ENCODE measurements at places on chromosomes 2 and 18.

DNA sequence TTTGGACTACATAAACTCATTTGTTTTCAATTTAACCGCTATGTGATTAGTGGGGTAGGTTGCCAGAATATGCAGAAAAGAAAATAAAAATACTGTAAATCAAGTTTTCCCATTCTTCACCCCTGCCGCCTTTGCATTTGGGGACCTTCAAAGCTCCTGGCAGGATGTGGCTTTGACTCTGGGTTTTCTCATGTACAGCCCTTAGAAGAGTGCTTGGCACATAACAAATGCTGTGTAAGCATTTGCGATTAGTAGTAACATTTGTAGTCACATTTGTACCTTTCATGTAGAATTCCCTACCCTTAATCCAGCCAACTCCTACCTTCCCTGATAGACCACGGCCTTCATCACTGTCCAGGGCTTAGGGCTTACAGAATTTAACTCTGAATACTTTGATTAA, 262.6 kb downstream of the MREG start:
- DNase-seq, result no peak

DNA sequence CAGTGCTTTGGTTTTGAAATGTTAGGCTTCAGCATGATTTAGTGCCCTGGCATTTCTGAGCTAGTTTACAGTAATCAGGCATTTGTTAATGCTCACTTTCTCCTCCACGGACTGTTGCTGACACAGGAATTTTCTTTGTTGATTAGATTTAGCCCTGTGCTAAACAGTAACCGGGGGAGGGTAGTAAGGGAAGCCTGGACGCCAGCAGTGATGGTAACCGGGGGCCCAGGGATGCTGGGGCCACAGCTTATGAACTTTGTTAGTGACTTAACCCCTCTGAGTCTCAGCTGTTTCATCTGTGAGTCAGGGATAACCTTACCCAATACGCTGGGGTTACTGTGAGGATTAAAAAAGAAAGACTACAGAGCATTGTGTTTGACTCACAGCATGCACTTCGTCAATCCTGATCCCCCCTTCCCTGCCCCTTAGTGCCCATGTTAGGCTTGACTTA, 33.5 kb downstream of the KLHL29 start:
- no peak for DNase-seq

- DNase-seq, result no peak
These were observed 162.2 kb downstream of the AFF3 start for GRCh38 chr2:99980176-99980575.

DNA sequence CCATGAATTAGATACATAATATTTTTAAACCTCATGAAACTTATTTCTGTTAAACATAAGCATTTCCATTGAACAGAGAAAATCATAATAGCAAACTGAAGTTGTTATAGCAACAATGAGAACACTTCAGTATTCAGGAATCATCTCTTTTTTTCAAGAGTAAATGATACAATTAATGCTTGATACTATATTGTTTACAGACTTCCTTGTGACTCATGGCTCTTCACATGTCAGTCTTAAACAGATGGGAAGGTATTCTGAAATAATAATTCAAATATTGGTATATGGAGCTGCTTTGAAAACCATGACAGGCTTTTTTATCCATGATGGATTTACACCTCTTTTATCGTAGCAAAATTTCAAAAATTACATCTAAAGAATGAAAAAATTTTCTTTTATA, 226.5 kb upstream of the RBMS1 start:
- no peak for DNase-seq

DNA sequence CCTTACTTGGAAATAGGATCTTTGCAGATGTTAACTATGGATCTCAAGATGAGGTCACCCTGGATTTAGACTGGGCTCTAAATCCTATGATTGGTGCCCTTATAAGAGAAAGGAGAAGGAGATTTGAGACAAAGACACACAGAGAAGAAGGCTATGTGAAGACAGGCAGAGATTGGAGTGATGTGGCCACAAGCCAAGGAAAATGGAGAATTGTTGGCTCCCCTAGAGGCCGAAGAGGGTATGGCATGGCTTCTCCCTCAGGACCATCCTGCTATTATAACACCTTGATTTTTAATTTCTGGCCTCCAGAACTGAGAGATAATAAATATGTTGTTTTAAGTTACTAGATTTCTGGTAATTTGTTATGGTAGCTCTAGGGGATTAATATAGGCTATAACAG, 7.6 kb downstream of the CYBRD1 start:
- DNase-seq, result no peak

GRCh38 chr2:105470979-105471378, 72.1 kb upstream of the FHL2 start:
- no peak for DNase-seq

DNA sequence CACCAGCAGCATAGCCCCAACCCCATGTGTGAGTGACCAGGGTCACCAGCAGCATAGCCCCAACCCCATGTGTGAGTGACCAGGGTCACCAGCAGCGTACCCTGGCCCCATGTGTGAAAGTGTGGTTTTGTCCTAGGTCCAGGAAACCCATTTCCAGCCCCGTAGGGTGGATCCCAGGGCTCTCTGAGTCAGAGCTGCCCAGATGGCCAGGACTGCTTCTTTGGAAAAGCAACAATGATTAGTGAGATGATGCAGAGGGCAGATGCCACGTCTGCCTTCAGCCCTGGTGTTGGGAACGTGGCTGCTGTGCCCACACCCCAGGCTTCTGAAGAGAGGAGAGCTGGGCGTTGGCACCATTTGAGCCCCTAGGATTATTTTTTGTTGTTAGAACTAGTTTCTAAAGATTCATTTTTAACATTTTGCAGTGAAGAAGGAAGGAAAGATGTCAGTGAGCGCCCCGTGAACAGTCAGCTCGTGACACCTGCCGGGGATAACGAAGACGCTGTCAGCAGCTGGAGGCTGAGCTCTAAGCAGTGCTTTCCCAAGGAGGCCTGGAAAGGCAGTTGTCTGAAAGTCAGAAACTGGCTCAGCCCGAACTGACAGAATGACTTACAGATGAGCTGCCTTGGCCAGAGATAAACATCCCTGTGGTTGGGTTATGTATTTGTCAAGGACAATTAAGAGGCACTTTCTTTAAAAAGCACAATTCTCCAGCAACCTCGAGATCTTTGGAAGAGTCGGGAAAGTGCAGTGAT, 32.1 kb upstream of the KCNG2 start:
- DNase-seq, result no peak

DNA sequence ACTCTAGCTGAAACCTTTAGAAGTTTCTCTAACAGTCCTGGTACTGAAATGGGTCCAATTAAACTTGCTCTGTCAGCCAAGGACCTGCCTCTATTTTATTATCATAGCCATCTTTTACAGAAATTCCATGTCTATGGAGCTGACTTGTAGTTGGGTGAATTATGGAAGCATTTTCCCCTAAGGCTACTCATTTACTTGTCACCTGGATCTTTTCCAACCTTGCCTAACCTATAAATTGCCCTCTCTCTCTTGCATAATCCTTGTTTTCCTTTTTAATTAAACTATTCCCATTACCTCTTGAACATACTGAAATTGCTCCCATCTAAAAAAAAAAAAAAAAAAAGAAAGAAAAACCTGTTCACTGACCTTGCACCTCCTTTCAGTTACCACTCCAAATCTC, 74.6 kb upstream of the DOK6 start:
- DNase-seq, result no peak

DNA sequence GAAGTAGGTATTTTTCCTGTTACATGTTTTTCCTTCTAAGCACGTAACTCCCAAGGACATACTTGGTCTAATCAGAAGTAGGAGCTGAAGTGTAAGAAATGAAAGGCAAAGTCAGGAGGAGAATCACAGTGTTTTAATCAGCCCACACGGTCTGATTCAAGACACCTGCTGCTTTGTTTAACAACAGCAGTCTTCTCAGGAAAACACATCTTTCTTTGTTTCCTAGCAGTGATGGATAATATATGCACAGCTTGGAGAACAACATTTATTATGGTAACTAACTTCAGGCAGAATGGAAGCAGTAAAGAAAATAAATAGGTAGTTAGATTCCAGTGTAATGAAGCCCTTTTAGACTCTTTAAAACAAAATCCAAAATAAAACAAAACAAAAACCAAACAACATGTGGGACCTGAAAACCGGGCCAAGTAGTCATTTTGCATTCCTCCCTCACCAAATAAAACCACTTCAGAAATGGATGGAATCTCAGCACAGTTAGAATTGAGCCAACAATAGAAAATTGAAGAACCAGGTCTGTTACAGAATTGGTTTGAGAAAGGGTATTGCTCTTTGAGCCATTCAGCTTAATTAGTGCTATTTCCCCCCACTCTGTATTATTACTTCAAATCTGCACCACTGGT, 61.1 kb upstream of the UGP2 start:
- DNase-seq, result no peak

- DNase-seq, result no peak
These were observed 293.8 kb upstream of the SLC14A2 start for GRCh38 chr18:45321520-45321919.

- DNase-seq, result no peak
These were observed 33.2 kb upstream of the NCOA1 start for GRCh38 chr2:24457696-24458386.

DNA sequence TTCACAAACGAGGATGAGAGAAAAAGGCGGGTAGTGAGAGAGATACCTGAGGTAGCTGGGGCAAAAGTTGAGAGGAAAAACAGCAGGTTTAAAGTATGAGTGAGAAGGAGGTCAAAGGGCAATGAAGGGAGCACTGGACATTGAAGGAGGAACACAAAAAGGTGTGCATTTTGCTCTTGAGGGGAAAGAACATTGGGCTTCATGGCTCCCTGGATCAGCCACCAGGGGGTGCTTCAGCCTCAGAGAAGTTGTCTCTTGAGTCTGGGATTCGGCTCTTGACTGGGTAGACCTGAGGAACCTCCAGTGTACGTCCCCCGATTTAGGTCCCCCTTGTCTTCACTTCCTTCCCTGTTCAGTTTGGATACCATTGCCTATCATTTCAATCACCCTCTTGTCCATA, 128.5 kb downstream of the RAPGEF4 start:
- no peak for DNase-seq

DNA sequence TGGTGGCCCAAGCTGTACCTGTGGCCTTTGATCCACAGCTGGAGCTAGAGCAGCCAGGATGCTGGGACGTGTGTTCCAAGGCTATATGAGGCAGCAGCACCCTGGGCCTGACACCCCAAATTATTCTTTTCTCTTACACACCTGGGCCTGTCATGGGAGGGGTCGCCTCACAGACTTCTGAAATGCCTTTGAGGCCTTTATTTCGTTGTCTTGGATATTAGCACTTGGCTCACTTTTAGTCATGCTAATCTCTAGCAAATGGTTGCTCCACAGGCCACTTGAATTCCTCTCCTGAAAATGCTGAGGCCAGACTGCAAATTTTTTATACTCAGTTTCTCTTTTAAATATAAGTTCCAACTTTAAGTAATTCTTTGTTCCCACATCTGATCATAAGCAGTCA, 22.0 kb upstream of the IL1R2 start:
- DNase-seq, result no peak

DNA sequence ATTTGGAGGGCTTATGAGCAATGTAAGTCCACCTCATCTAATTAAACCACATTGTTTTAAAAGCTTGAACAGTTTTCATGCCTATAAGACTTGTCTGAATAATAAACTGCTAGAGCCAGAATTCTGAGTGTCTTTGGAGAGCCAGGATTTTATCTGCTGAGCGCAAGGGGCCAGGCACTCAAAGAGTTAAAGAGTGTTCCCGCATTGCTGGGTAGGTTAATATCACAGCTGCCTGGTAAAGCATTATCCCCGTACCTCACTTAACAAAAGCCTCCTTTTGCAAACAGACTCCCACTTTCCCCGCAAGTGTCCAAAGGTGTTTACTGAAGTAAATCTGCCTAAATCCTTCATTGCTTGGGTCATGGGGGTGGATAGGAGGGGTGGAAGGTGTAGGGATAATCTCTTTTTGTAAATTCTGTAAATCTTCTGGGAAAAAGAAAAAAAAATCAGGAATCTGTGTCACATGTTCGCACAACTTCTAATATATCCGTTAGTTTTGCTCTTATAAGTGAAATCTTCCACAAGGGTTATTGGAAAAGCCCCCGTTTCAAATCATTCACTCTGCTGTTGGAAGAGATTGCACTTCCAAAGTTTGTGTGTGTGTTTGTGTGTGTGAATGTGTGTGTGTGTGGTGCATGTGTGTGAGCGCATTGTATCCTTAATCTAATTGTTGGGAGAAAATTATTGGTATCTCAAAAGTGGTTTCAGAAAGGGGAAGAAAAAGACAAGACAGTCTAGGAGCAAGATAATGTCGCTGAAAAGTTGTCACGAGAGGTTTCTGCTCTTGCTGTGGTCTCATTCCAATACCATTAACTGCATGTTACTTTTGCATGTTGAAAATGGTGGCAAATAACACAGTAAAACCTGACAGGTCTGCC, 10.7 kb downstream of the ZEB2 start:
- DNase-seq, result no peak

DNA sequence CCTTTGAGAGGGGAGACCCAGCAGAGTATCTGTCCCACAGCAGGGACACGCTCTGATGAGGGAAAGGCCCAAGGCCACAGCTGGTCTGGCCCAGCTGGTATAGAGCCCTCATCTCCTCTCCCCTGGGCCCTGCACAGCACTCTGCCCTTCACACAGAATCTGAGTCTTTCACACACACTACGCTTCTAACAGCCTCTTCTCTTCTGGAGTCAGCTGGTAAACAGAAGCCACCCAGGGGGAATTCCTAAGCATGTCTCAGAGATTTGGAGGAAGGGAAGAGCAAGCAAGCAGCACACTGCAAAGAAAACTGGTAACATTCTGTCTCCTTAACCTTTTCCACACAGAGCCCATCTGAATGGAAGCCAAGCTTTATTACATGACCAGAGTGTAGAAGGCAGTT, 121.1 kb upstream of the ACAA2 start:
- DNase-seq, result no peak

- DNase-seq, result no peak
These were observed 75.8 kb upstream of the LRPPRC start for GRCh38 chr2:44071454-44072046.

GRCh38 chr2:65027616-65028244, 28.5 kb upstream of the CEP68 start:
- DNase-seq, result peak; percentile 32

DNA sequence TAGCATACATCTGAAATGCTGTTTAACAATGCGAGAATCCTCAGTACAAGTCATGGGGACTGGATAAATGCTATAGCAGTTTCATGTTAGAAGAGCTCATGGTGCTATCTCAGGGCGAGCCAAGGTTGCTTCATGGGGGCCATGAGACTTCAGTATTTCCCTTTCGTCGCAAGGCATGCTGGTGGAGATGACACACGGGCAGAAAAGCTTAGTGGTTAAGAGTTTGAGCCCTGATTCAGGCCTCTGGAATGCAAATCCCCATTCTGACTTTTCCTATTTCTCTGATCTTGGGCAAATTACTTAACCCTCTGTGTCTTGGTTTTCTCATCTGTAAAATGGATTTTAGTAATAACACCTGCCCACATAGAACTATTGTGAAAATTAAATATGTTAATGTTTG, 57.4 kb upstream of the EPHA4 start:
- no peak for DNase-seq

- DNase-seq, result no peak
These were observed 10.7 kb upstream of the POLE4 start for GRCh38 chr2:74947703-74948102.
